ENCODE measurements at places on chromosomes 7 and 10.

- DNase-seq, result no peak
Observed at GRCh38 chr7:130216750-130217149, 9.1 kb downstream of the SSMEM1 start.

DNA sequence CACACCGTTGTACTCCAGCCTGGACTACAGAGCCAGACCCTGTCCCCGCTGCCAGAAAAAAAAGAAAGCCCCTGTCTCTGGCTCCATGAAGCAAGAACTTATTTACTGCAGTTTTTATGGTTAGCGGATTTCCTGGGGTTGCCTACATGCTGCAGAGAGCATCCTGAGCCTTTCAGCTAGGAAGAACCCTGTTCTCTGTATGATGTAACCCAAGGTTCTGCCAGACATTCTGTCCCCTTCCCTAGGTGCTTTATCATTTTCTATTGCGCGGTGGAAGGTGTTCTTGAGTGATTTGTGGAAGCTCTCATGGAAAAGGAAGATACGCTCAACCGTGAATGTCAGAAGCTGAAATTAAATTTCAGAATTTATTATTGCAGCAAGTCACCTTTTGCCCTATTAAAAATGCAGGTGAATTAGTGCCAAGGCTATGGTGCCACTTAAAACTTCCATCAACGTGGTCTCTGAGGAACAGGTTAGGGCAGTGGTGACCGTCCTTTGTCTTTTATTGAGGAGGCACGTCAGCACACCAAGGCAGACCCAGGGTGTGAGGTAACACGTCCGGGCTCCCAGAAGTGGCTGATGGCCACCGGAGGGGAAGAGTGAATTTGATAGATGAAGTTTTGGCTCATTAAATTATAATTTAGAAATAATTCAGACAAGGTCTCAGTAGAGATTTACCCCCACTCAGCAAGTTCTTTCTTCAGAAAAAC lies 273.1 kb downstream of the PHTF2 start:
- no peak for DNase-seq

DNA sequence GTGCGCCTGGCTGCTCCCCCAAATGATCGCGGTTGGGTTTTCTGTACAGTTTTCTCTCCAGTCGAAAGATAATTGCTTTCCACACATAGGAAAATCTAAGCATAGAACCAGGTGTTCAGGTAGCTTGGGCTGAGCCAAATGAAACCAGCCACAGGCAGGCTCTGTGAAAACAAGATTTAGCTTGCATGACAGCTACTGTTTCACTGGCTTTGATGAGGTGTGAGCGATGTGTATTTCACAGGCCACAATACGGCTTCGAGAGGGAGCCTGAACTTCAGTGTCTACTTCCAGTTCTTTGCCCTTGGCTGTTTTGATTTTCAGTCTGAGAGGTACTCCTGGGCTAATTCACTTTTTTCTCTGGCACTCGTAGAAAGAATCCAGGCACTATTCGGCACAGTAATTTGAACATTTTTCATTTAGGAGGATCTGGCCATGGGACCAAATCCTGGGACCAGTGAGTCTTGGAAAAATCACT lies 110.5 kb downstream of the JCAD start:
- DNase-seq, result no peak

GRCh38 chr7:83996879-83997278 lies 197.7 kb downstream of the SEMA3A start:
- no peak for DNase-seq

DNA sequence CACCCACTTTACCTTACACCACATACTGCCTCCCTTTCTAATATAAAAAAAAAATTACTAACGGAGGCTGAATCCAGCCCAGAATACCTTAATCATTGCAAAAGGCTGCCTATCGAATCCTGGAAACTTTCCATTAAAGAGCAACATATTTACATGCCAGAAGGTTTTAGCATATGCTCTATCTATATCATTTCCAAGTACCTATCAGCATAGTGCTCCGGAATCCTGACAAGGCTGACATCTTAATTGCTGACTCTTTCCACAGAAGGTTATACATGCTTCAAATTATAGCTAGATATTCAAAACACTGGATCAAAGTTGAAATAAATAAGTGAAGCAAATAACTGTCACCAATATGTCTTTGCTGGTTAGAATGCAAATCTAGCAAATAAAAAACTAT lies 170.9 kb upstream of the CDK1 start:
- DNase-seq, result no peak

GRCh38 chr10:78921895-78922294 lies 146.9 kb upstream of the ZMIZ1 start:
- DNase-seq, result no peak

GRCh38 chr7:158098125-158099030 lies 489.2 kb downstream of the PTPRN2 start:
- DNase-seq, result no peak

GRCh38 chr10:104028146-104028545 lies 57.5 kb downstream of the COL17A1 start:
- peak; percentile 4 for DNase-seq
